Dermis microvascular lymphatic vessel endothelial cell (primary cell): ENCODE measurements at places on chromosomes 6 and 20.

GRCh38 chr20:51481341-51481914 is 61.1 kb downstream of the NFATC2 start:
- DNase-seq: no peak

GRCh38 chr20:24004471-24004870 is 15.9 kb upstream of the GGTLC1 start:
- no peak for DNase-seq

DNA sequence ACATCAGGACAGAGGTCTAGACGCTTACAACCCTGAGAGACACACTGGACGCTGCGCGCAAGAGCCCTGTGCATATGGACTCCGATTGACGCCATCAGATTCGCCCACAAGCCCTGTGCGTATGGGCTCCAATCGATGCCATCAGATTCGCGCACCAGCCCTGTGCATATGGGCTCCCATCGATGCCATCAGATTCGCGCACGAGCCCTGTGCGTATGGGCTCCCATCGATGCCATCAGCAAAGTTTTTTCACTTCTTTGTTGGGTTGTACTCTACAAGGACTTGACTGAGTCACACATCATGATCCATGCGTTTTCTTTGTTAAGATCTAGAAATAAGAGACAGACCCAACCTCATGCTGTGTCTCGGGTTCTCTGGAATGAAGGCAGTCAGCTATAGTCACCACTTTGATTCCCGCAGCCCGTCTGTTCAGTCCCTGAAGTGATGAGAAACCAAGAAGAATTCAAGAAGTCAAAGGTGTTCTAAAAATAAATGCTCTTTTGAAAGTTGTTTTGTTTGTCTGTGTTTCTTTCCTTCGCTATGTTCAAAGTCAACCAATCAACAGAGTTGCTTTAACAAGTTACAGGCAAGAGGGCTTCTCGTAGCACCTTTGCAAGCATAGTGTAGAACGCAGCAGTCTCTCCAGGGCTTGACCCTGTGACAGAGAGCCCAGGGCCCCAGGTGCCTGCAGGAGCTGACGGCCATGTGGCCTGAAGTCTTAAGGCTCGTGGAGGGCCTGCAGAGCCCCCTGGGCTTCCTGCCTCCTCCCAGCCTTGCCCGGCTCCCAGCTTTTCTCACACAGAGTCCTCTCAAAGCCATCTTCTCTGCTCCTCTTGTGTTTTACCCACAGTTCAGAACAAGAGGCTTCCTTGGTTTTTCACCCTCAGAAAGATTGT is 7.9 kb downstream of the RPS6KA2 start:
- DNase-seq: no peak

DNA sequence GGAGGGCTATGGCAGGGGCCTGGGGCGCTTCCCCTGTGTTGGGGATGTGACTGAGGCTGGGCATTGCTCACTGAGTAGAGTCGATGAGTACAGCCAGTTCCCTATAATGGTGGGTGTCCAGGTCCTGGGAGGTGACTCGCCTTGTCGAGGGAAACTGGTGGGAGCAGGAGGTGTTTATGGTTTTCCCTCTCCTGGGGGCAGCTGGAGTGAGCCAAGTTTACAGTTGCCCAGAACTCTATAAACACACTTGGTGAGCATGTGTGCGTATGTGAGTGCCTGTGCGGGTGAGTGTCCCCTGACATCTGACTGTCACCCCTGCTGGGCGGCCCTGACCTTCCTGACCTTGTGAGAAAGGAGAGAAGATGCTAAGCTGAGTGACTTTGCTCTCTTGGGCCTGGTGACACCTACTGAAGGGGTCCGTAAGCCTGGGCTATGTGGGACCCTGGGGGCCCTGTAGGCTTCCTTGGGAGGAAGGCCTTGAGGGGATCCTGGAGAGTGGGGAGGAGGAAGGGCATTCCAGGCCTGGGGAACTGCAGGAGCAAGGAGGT is 65.9 kb downstream of the VEGFA start:
- DNase-seq: no peak

GRCh38 chr6:139644821-139645220 is 270.4 kb upstream of the CITED2 start:
- DNase-seq: no peak

DNA sequence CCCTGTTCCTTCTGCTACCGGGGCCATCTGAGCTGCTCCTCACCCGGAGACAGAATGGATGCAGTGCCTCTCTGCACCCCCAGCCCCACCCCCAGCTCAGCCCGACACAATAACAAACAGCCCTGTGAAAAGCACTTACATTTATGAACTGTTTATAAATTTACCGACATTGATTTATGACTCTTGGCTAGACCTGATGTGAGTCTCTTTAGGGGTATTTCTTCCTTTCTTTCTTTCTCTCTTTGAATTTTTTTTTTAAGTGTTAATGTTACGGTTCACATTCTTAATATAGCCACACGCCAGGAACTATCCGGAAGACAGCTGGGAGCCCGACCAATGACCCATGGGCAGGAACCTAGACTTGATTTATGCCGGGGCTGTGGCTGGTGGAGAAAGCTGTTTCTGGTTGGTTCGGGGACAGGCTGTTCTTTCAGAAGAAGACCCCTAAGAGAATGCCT is 266.3 kb downstream of the CDC5L start:
- no peak for DNase-seq

DNA sequence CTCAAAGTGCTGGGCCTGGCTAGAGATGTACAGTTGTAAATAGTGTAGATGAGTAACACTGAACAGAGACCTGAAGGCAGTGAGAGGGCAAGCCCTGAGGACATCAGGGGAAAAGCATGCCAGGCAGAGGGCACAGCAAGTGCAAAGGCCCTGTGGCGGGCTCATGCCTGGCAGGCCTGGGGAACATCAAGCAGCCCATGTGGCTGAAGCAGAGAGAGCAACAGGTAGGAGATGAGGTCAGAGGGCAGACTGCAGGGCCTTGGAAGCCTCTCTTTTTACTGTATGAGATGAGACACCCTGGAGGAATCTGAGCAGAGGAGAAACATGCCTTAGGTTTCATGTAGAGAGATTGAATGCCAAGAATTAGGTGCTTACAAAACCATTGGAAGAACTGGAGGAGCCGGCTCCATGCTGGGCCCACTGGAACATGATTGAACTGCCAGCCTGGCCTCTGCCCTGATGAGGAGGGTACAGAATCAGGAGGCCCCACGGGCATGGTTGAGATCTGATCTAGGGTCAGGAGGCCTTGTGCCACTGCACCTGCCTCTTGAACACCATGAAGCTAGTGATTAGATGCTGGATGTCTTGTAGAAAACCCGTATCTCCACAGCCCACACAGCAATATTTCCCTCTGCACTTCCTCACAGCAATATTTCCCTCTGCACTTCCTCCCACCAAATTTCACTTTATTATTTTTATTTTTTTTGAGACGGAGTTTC is 5.9 kb upstream of the HMGA1 start:
- DNase-seq: no peak

DNA sequence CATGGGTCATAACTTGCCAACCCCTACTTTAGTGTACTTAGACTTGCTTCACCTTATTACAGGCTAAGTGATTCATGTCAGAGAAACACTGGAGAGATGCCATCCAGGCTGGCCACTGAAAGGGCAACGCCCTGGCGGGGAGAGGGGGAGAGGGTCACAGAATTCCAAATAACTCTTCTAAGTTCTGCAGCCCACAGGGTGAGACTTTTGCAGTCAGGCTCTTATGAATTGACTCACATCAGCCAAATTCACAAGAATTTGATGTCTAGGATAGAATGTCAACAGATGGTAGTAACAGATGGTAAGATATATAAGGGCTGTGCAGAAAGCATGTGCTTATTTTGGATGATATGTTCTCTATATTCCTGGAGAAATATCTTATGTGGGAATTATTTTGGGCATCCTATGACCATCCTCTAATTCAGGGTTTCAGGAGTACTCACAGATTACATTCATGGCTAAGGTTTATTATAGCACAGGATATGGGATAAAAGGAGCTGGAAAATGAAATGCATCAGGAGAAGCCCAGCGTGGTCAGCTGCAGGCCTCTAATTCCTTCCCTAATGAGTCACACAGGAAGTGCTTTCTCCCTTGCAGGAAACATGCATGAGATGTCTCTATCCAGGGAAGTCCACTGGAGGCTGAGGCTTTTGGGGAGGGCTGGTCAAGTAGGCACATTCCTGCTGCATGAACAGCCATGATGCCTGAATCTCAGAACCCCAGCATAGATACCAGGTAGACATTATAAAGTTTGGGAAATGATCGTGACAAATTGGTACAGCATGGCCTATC is 58.7 kb upstream of the RIN2 start:
- DNase-seq: peak; percentile 75

DNA sequence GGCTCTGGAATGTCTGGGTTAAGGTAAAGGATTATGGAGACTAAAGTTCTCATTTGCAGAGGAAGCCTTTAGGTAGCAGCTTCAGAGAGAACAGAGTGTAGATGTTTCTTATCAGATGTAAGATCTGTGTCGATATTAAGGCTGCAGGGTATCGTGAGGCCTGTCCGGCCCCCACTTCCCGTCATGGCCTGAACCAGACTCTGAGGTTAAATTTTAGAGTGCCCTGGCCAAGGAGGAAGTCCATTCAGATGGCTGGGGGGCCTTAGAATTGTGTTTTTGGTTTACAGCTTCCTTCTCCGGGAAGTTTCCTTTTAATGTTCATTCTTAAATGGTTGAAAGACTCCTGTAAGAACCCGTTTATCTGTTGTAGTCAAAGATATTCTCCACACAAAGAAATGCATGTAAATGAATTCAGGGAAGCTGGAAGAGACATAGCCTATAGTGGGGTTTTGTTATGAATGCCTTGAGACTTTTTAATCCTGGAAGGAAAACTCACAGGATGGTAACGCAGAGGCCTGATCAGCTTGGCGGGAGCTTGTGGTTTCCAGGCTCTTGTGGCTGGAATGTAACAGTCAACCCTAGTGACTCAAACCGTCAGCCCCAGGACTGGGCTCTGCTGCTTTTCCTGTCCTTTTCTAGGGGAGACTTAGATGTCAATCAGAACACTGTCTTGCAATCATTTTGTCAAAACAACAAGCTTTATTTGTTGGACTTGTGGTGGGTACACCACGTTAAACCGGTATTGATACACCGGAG is 34.7 kb downstream of the KIF25 start:
- no peak for DNase-seq

- no peak for DNase-seq
Observed at GRCh38 chr20:41592516-41593216, 25.5 kb downstream of the CHD6 start.

DNA sequence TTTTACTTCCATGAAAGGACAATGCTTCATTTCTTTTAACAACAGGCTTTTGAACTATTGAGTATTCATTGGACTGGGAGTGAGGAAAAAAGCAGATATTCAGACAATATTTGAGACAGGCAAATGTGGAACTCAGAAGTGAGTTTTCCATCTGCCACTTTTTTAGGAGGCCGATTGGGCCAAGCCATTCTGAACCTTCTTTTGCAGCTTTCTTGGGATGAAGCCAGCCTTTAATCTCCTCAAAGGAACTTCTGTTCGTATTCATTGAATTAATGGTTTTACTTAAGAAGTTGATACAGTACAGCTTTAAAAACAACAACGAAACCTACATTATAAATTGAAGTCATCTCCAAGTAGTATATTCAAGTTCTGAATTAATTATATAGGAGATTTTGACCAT is 187.1 kb upstream of the RNF217 start:
- DNase-seq: no peak

DNA sequence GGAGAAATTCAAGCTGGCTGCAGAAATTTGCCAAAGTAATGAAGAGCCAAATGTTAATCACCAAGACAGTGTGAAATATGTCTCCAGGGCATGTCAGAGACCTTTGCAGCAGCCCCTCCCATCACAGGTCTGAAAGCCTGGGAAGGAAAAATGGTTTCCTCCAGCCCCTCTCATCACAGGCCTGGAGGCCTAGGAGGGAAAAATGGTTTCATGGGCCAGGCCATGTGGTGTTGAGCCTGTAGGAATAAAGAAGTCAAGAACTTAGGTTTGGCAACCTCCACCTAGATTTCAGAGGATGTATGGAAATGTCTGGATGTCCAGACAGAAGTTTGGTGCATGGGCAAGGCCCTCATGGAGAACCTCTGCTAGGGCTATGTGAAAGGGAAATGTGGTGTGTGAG is 185.0 kb downstream of the SLC35F1 start:
- no peak for DNase-seq

DNA sequence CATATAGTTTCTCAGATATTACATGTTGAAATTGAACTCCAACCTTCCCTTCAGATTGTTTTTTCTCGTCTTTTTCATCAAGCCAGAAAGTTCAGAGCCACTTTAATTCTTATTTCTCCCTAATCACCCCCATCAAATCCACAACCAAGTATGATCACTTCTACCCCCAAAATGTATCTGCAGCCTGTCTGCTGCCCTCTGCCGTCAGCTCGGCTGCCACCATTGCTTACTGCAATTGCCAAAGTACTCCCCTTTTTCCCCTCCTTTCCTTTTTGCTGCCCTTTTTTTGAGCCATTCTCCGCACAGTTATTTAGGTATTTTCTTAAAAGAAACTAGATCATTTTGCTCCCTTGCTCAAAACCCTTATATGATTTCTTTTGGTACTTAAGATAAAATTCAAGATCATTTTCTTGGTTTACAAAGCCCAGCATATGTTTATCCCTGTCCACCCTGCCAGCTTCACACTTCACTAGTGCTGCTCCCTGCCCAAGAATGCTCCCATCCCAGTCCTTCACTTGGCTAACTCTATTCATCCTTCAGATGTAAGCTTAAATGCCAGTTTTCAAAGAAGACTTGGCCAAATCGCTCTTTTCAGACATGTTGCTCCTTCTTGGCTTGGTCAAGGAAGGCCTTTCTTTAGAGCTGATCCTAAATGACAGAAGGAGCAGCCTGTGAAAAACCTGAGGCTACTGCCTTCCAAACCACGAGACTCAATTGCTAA is 63.7 kb downstream of the SH3BGRL2 start:
- DNase-seq: no peak

DNA sequence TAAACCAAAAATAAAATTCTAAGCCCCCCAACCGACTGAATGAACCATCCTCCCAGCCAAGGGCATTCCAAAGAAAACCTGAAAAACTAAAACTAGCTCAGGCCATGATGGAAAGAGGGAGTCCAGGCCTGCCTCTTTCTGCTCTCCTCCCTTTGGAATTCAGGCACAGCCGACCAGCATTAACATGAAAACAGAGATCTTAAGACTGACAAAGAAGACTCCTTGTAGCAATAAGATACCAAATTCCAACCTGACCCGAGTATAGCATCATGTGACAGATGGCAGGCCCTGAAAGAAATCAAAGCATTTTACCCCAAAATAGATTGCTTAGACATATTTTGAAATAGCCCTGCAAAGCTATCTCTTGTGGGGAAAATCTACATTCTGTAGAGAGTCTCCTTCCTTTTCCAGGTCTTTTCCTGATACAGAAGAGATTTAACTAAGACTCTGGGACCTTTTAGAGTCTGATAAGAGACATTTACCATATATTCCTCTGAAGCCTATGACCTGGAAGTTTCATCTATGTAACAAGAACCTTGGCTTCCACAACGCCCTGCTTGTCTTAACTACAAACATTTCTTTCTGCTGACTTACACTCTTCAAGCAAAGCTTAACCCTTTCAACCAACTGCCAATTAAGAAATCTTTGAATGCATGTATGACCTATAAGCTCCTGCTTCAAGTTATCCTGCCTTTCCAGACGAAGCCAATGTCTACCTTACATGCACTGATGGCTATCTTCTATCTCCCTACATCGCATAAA is 22.2 kb upstream of the TXLNB start:
- DNase-seq: no peak

DNA sequence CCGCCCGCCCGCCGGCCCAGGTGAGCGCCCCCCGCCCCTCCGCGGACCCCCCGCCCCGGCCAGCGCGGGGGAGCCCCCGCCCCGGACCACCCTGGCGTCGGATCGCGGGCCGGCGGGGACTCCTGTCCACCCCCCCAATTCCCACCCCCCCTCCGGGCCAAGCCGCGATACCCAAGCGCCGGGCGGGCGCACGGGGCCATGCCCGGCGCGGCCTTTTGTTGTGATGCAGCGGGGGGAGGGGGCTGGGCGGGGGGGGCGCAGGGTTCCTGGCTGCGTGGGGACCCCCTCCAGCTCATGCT is 245 bp downstream of the SRC start:
- no peak for DNase-seq
